Stromal cell of bone marrow (primary cell): ENCODE measurements at places on chromosomes 5 and 9.

DNA sequence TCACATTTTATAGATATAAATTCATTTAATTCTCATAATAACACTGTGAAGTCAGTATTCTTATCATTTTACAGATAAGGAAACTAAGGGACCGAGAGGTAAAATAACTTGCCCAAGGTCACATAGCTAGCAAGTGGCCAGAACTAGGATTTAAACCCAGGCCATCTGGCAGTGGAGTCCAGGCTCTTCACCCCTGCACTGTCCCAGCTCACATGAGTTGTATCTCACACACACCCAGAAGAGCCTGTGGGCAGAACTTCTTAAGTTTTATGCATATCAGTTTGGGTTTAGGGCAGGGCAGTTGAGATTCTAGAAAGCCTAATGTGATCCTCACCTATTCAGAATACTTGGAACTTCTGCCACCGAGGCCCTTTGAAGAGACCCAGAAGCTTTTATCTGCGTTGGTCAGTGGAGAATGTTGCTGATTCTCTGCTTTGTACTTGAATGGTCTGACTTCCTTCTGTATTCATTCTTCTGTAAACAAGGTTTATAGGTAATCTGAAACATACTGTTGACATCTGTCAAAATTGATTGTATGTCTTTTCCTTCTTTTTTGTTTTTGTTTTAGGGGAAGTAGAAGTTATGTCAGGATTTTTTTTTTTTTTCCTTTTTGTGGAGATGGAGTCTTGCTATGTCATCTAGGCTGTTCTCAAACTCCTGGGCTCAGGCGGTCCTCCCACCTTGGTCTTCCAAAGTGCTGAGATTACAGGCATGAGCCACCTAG lies 75.8 kb downstream of the KIAA1958 start:
- DNase-seq, result no peak

DNA sequence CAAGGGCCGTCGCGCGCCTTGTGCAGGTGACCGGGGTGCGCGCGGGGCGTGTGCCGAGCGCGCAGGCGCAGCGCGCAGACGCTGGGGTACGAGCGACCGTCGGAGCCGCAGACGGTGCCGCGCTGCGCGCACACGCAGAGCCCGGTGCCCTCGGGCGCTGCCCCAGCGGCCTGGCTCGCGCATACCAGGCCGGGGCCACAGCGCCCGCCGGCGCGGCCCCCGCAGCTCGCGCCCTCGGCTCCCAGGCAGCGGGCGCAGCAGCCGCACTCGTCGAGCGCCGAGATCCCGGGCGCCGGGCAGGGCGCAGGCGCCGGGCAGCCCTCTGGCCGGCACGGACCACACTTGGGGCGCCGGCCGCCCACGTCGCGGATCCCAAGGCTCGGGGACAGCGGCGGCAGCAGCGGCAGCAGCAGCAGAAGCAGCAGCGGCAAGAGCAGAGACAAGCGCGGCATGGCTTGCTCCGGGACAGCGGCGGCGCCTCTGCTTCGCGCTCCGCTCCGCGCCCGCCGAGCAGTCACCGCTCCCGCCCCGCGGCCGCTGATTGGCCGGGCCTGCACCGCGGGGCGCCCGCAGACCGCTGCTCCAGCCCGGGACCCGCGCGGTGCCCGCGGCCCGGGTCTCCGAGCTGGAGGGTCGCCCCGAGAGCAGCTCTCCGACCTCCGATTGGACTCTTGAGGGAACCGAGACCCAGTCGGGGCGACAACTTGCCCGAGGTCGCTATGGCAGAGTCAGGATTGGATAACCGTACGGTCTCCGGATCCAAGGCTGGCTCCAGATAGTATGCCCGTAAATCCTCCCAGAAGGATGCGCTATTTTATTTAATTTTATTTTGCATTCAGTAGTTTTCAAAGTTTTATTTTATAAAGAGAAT lies at the start of gene IGFBPL1:
IGFBPL1 (minus strand) TSS at position 482 of the 871 bp plus-strand sequence; CDS start at position 452, 30 bp downstream.
- no peak for DNase-seq

DNA sequence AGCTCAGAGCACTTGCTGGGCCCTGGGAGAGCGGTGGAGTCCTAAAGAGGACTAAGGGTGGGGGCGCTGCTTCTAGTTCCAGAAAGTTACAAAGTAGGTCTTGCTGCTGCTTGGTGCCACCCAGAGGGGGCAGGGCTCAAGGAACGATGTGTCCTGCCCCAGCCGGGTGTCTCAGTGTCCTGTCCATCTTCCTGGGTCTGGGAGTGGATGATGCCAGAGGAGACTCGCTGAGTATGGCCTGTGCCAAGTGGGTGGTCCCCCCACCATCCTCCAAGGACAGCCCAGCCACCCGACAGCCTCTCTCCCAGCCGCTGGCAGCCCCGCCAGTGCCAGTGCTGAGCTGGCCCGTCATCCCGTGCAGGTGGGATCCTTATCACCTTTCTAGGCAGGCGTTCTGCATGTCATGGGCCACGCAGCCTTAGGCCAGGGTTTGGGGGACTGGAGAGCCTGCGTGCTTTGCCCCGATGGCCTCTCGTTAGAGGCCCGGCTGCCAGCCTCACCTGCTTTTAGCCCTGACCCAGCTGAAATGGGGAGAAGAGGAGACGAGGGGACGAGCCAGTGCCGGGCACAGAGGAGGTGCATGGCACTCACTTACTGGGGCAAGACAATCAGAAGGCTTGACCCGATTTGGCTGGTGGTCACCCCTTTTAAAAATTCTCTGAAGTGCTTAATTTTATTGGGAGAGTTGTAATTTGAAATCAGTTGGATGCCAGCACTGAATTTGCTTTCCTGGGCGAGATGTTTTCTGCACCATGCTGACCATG lies 5.6 kb downstream of the WNK2 start:
- DNase-seq, result no peak

DNA sequence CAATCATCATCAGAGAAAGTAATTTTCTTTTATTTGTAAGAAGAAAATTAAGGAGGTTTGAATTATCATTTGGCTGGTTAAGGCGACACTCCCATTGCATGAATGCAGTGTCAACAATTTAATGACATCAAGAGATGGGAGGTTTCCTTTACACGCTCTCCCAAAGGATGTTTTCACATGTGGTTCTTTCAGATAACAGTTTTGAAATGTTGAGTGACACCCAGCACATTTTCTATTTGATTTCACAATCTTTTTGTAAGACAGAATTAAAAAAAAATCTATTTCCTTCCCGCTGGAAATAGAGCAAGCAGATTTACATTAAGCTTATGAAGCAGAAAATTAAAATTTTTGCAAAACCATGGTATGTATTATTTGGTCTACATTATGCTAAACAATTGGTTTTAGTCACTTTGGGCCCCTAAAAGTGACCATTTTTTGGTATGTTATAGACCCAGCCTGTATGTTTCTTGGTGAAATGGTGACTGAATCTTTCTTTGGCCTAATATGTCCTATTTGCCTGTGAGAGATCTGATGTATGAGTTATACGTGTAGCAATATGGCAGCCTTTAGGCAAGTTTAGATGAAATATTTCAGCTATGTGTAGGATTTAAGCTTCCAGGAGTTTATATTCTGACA lies 18.9 kb upstream of the ANKRD55 start:
- no peak for DNase-seq

- no peak for DNase-seq
Observed at GRCh38 chr5:143037071-143037470, 266.9 kb downstream of the ARHGAP26 start.

- DNase-seq, result no peak
Observed at GRCh38 chr5:169410996-169411783, 110.3 kb upstream of the SLIT3 start.

DNA sequence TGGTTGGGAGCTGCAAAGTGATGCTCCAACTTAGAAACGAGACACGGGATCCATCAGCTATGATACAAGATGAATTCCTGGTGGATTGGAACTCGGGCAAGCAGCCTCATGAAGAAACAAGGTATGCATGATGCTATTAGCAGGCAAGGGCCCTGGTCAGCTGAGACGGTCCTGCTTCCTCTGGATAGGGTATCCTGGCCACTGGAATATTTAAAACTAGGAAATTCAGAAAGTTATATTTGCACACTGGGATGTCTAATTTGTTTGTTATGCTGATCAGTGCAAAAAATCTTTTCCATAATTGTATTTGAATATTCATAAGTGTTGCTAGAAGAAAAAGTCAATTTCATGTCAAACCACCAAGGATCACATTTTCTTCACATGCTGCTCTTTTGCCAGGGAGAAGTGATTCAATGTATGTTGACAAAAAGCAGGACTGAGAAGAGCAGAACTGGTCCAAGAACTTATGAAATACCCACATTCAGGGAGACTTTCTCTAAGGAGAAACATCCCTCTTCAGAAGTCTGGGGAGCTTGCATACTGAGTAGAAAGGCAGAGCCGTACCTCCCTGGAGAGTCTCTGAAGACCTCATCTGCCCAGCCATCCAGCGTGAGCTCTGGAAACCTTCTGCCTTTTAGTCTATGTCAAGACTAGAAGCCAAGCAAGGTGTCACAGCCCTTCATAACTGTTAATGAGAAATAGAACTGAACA lies 6.7 kb upstream of the NXNL2 start:
- DNase-seq, result peak; percentile 61

- DNase-seq, result no peak
Observed at GRCh38 chr9:98117984-98118639, 910 bp downstream of the TRIM14 start.
